ENCODE measurements at places on chromosomes 2 and 18. TPM values are rescaled to one million over a fixed set of nuclear protein-coding genes. Genes with fewer than 3 reads are reported as not detected.

- no peaks in the 10 kb centered on the region for H3K36me3 ChIP-seq
- H3K4me1 ChIP-seq = peaks cover 6% of the 10 kb centered on the region
- no peak overlapping the region for H3K27ac ChIP-seq
- peaks cover 6% of the 10 kb centered on the region for H3K27me3 ChIP-seq
- no peak for DNase-seq
Measured at GRCh38 chr2:1835581-1836201, 91.4 kb upstream of the PXDN start.

The SLC9A2 gene
- total RNA-seq = not detected

- peaks cover 7% of the 10 kb centered on the region for H3K4me1 ChIP-seq
- DNase-seq = no peak
- H3K4me3 ChIP-seq = no peak overlapping the region
- peaks cover 5% of the 10 kb centered on the region for H3K27me3 ChIP-seq
- H3K36me3 ChIP-seq = no peaks in the 10 kb centered on the region
Measured at GRCh38 chr18:79515944-79516351, 120.2 kb downstream of the NFATC1 start.

DNA sequence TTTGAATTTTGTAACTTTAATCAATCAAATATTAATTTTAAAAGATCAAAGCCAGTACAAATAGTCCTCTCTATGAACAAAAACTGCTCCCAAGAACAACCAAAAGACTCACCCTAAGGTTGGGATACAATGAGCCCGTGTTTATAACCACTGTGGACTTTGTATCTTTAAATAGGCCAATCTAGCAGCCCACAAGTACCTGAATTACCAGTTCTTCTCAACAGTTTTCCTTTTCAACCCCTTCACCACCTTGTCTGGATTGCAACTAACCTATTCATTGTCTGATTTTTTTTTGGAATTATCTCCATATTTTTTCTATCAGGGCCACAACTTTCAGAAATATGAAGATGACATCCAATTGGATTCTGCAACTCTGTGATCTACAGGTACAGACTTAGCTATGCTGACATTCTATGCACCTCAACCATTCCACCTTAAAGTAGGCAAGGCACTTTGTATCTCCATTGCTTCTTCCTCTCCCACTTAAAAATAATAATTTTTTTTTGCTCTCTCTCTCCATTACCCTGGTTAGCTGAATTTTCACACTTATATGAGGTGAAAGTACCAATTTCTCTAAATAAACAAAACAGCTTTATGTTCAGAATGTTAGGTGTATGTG is 81.9 kb upstream of the MAPRE2 start:
- no peaks in the 10 kb centered on the region for H3K4me1 ChIP-seq
- no peak for DNase-seq
- H3K4me3 ChIP-seq = no peak overlapping the region
- H3K36me3 ChIP-seq = no peaks in the 10 kb centered on the region
- no peak overlapping the region for H3K27ac ChIP-seq
- H3K27me3 ChIP-seq = no peaks in the 10 kb centered on the region

- no peak overlapping the region for H3K27ac ChIP-seq
- H3K4me1 ChIP-seq = peaks cover 23% of the 10 kb centered on the region
- H3K4me3 ChIP-seq = no peak overlapping the region
- no peak for DNase-seq
- H3K36me3 ChIP-seq = no peaks in the 10 kb centered on the region
Measured at GRCh38 chr2:146576339-146577111, 1268.3 kb upstream of the ACVR2A start.

- H3K27ac ChIP-seq = peak overlapping the region; percentile 60
- no peak for DNase-seq
- H3K36me3 ChIP-seq = no peaks in the 10 kb centered on the region
Measured at GRCh38 chr2:20917719-20918572, 95.0 kb upstream of the LDAH start.

- no peak overlapping the region for H3K27ac ChIP-seq
- no peak for DNase-seq
- peaks cover 4% of the 10 kb centered on the region for H3K4me1 ChIP-seq
- peaks cover 86% of the 10 kb centered on the region for H3K27me3 ChIP-seq
Measured at GRCh38 chr2:238841542-238842164, 6.2 kb upstream of the TWIST2 start.

- H3K4me3 ChIP-seq = no peak overlapping the region
- H3K36me3 ChIP-seq = peaks cover 20% of the 10 kb centered on the region
- H3K27me3 ChIP-seq = no peaks in the 10 kb centered on the region
- no peaks in the 10 kb centered on the region for H3K4me1 ChIP-seq
Measured at GRCh38 chr18:9209279-9209678, 72.7 kb downstream of the ANKRD12 start.

DNA sequence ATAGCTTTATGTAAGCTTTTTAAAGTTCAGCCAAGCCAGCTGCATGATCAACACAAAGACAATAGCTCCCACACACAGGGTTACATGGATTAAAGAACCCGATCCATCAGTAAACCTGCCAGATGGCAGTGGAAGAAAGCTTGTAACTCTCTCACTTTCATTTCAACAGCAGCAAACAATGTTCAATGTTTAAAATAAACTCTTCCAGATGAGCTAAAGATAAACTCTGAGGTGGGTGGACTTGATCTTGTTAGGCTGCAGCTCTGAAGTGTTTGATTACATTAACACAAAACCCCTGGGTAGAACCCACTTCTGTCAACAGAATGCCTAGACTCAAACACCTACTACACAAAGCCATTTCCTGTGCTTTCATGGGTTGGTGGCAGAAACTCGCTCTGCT is 13.9 kb downstream of the RDH14 start:
- H3K4me1 ChIP-seq = peaks cover 18% of the 10 kb centered on the region
- peak overlapping the region; percentile 10 for H3K27ac ChIP-seq
- H3K4me3 ChIP-seq = no peak overlapping the region

The COPS7B gene
- total RNA-seq = 58.9 TPM

DNA sequence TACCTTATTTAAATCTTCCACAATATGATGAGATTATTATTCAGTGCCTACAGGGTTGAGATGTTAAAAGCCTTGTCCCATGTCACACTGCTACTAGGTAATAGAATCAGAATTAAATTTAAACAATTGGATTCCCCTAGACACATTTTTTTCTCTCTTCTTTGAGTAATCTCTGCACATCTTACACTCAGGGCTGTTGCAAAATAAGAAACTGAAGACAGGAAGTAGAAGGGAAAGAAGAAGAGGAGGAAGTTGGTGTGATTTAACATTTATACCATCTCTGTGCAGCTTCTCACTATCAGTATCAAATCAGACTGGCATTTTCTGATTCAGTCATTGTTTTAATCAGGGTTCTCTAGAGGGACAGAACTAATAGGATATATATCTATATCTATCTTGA is 677.6 kb downstream of the IRS1 start:
- no peak for DNase-seq
- no peaks in the 10 kb centered on the region for H3K36me3 ChIP-seq
- no peaks in the 10 kb centered on the region for H3K27me3 ChIP-seq
- H3K4me1 ChIP-seq = peaks cover 58% of the 10 kb centered on the region
- H3K4me3 ChIP-seq = no peak overlapping the region

- no peak for DNase-seq
- H3K36me3 ChIP-seq = no peaks in the 10 kb centered on the region
- H3K4me1 ChIP-seq = no peaks in the 10 kb centered on the region
- H3K27me3 ChIP-seq = no peaks in the 10 kb centered on the region
- H3K4me3 ChIP-seq = no peak overlapping the region
Measured at GRCh38 chr2:28821295-28821958, 10.8 kb downstream of the SPDYA start.

The MAP2 gene
- total RNA-seq = 7.2 TPM

DNA sequence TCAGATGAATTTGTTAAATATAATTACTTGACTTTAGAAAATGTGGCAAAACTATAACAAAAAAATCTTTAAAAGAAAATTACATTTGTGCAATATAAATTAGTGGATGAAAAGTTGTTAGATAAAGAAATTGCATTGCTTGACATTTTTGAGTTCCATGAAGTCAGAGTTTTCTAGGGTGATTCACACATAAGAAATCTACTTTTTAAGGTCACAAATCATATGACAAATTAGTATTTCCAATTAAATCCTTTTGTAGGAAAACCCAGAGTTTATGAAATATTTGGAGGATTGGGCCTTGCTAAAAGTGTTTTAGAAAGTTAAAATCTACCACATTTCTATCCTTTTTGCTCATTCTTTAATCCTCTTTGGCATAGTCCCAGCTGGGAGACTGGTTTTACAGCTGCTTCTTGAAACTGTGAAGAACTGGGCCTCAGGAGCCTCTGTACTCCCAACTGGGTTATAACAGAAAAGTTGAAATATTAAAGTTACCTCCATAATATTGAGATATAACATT is 289.2 kb downstream of the LRRTM4 start:
- H3K4me3 ChIP-seq = no peak overlapping the region
- peaks cover 22% of the 10 kb centered on the region for H3K4me1 ChIP-seq
- no peaks in the 10 kb centered on the region for H3K27me3 ChIP-seq
- H3K27ac ChIP-seq = no peak overlapping the region
- peaks cover 8% of the 10 kb centered on the region for H3K36me3 ChIP-seq
- no peak for DNase-seq

- peaks cover 17% of the 10 kb centered on the region for H3K4me1 ChIP-seq
- H3K27me3 ChIP-seq = peaks cover 17% of the 10 kb centered on the region
- H3K4me3 ChIP-seq = no peak overlapping the region
- DNase-seq = no peak
Measured at GRCh38 chr2:176419591-176420071, 150.4 kb downstream of the MTX2 start.

The DARS1 gene
- 85.7 TPM for total RNA-seq

DNA sequence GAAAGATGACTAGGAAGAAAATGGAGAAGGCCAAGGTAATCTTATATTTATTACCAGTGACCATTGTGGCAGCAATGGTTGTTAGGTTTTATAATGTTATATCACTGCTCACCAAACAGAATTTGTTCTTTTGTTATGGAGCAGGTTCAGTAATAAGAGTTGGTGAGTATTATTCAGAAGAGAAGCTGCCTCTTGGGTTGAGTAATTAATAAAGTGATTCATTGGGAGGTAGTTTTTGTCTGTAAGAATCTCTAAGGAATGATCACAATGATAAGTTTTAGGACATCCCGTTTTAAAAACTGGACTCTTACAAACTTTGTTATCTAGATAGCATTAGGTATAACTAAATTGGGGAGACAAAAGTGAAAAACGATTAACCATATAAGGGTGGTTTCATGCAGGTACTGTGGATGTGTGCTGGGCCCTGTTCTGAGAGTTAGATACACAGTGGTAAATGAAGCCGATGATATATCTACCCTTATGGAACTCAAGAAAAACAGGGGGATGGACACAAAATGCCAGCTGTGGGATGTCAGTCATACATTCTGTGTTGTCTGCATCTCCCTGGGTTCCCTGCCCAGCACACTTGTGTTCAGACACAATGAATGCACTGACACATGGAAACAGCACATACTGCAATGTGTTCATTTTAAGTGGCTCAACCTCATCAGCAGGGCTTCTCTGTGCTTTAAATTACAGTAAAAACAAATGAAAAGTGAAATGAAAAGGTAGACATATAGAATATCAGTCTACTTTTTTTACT is 7.5 kb downstream of the MAP4K4 start:
- peaks cover 21% of the 10 kb centered on the region for H3K36me3 ChIP-seq
- no peak for DNase-seq
- peaks cover 50% of the 10 kb centered on the region for H3K4me1 ChIP-seq
- no peaks in the 10 kb centered on the region for H3K27me3 ChIP-seq
- no peak overlapping the region for H3K4me3 ChIP-seq

- H3K27me3 ChIP-seq = peaks cover 8% of the 10 kb centered on the region
- no peak overlapping the region for H3K27ac ChIP-seq
- peaks cover 47% of the 10 kb centered on the region for H3K4me1 ChIP-seq
- DNase-seq = no peak
- no peak overlapping the region for H3K4me3 ChIP-seq
- no peaks in the 10 kb centered on the region for H3K36me3 ChIP-seq
Measured at GRCh38 chr2:200742426-200742825, 69.3 kb upstream of the BZW1 start.

GRCh38 chr2:230155359-230155758 is 64.4 kb downstream of the SP110 start:
- H3K4me3 ChIP-seq = no peak overlapping the region
- no peaks in the 10 kb centered on the region for H3K27me3 ChIP-seq
- H3K4me1 ChIP-seq = peaks cover 3% of the 10 kb centered on the region
- no peaks in the 10 kb centered on the region for H3K36me3 ChIP-seq
- DNase-seq = no peak
